ENCODE measurements at places on chromosomes 2 and 18.

GRCh38 chr2:177398290-177398683, 5.7 kb downstream of the AGPS start:
- DNase-seq = no peak

DNA sequence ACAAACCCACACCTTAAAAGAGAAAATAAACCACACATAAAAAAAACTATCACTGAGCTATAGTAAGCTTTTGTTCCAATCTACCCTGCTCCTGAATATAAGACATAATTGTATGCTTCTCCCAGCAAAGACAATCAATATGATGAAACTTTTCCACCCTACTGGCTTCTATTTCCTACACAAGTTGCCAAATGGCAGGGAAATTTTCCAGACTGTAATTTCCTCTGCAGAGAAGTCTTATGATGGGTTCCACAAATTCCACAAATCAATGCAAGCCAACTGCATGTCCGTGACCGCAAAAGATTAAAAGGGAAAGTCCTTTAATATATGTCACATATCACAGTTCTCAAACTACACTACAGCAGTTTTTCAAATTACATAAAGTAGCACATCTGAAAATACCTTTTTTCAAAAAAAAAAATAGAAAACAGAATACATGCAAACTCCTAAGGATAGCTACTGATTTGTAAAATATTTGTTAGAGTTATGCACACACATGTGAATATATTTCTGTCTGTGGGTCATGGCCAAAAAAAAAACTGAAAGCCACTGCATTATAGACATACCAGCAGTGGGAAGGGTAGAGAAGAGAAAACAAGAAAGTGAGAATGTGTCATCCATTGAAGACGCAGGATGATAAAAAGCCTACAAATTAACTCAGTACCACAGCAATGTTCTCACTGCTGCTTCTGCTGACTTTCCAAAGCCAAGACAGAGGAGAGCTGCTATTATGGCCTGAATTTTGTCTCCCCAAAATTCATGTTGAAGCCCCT, 61.4 kb downstream of the RPL31 start:
- no peak for DNase-seq

DNA sequence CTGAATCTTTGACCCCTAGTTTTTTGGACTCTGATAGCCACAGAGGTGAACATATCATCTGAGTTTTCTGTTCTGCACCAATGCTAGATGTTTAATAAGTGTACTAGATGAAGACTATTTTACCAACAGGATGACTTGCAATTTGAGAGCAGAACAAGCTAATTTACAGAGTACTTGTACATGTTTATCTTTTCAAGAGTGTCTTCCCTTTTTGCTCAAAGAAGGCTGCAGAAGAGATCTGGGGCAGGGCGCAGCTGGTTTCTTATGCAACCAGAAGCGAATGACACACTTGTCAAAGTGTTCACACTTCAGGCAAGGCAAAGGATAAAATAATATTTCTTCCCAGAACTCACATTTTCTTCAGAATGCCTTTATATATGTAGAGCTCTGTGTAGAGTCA, 86.0 kb downstream of the VWA3B start:
- DNase-seq = no peak

DNA sequence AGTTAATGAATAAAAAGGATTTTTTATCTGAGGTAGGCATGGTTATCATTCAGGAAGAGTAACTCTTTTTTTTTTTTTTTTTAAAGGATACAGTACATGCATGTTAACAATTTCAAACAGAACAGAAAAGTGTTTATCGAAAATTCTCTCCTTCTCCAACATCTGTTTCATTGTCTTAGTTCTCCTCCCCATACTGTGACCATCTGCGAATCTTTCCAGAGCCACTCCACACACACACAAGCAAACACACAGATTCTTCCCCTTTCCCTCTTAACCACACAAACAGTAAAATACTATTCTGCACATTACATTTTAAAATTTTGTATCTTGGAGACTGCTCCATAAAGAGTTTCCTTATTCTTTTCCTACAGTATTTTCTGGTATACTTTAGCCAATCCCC, 38.0 kb downstream of the NPC1 start:
- no peak for DNase-seq

GRCh38 chr2:212520340-212520739, 18.3 kb downstream of the ERBB4 start:
- peak; percentile 21 for DNase-seq
